T-cell (primary cell): ENCODE measurements at places on chromosomes 5 and 9. TPM values are rescaled to one million over a fixed set of nuclear protein-coding genes. Genes with fewer than 3 reads are reported as not detected.

IFNK gene
- not detected for total RNA-seq

ZNF782 gene
- total RNA-seq: 8.8 TPM

CCL21 gene
- not detected for total RNA-seq

TLE1 gene
- total RNA-seq: 1.6 TPM

SLC34A3 gene
- total RNA-seq: not detected

CDH12 gene
- total RNA-seq: not detected

LECT2 gene
- total RNA-seq: not detected

TMEM252 gene
- not detected for total RNA-seq

DRD1 gene
- not detected for total RNA-seq

IFNA21 gene
- not detected for total RNA-seq

CA9 gene
- not detected for total RNA-seq

ALDH7A1 gene
- 1.2 TPM for total RNA-seq

C9orf50 gene
- not detected for total RNA-seq

PPP3R2 gene
- not detected for total RNA-seq

FGD3 gene
- 201 TPM for total RNA-seq

CERCAM gene
- 1.3 TPM for total RNA-seq

TXNDC8 gene
- not detected for total RNA-seq

OR1L8 gene
- not detected for total RNA-seq

CACNA1B gene
- not detected for total RNA-seq

SLC6A18 gene
- total RNA-seq: not detected

SHISAL2B gene
- not detected for total RNA-seq

GARIN3 gene
- total RNA-seq: not detected

LCN2 gene
- total RNA-seq: not detected

GPR150 gene
- total RNA-seq: 2.1 TPM

SLC6A3 gene
- not detected for total RNA-seq

C5orf34 gene
- total RNA-seq: 1.0 TPM

SPINK7 gene
- not detected for total RNA-seq

GABRA6 gene
- not detected for total RNA-seq

FPGS gene
- total RNA-seq: 89.1 TPM

PCDHGC5 gene
- not detected for total RNA-seq

CBY3 gene
- not detected for total RNA-seq

ATP10B gene
- total RNA-seq: 0.12 TPM

TSSK1B gene
- total RNA-seq: not detected

IL13 gene
- 1.9 TPM for total RNA-seq

ADCY2 gene
- total RNA-seq: not detected

PLAA gene
- total RNA-seq: 29.9 TPM

ADAMTS16 gene
- total RNA-seq: not detected

ST6GALNAC6 gene
- total RNA-seq: 73.0 TPM

ABO gene
- 0.49 TPM for total RNA-seq

TSLP gene
- total RNA-seq: not detected

SLCO6A1 gene
- total RNA-seq: not detected

PCSK1 gene
- total RNA-seq: not detected

ARSI gene
- total RNA-seq: not detected

SPATA31E1 gene
- not detected for total RNA-seq

SARDH gene
- total RNA-seq: 15.7 TPM

PTGR1 gene
- 0.30 TPM for total RNA-seq

JAKMIP2 gene
- 7.8 TPM for total RNA-seq

ZNF346 gene
- total RNA-seq: 25.0 TPM

FGFR4 gene
- total RNA-seq: 1.6 TPM

SPAAR gene
- total RNA-seq: not detected

HAVCR1 gene
- total RNA-seq: 5.4 TPM

SNCB gene
- total RNA-seq: not detected

SHROOM1 gene
- 0.62 TPM for total RNA-seq

RGS7BP gene
- not detected for total RNA-seq

GRAMD2B gene
- total RNA-seq: 6.0 TPM
